ENCODE measurements at places on chromosomes 2 and 18.

DNA sequence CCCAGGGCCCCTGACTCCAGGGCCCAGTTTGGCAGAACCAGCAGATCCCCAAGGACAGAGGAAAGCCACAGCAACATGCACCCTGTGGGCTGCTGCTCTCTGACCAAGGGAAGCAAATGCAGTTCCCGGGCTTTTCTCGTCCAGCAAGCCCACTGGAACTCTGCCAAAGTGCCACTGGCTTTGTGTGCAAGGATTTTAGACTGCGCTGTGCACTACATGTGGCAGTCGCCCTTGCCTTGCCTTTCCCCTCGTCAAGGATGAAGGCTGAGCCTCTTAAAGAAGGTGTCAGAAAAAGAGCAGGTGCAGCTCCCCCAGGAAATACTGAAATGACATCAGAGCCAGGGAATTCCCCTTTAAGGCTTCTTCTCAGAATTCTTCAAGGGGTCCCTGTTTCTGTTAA is 199.2 kb downstream of the TFCP2L1 start:
- DNase-seq: no peak

DNA sequence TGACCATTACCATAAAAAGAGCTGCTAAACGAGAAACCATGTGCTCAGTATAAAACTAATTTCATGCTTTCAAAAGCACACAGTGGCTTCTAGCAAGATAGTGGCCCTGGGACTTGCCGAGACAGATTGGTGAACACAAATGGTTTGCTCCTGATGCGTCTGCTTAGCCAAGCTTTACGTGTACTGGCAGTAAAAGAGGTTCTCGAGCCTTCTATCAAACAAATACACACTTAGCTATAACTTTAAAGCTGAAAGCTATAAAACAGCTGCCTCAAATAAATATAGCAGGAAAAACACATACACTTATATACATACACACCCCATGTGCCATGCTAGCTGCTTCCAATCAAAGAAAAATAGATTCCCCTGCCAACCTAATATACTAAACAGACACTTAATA is 117.0 kb downstream of the ZNF385B start:
- DNase-seq: no peak

- no peak for DNase-seq
Measured at GRCh38 chr2:30559544-30560275, 112.7 kb downstream of the LCLAT1 start.

- DNase-seq: no peak
Measured at GRCh38 chr2:72051971-72052505, 95.6 kb downstream of the CYP26B1 start.

GRCh38 chr18:51522338-51522737 is 324.9 kb upstream of the MEX3C start:
- DNase-seq: no peak

- no peak for DNase-seq
Measured at GRCh38 chr2:201407265-201407664, 44.0 kb downstream of the TRAK2 start.

DNA sequence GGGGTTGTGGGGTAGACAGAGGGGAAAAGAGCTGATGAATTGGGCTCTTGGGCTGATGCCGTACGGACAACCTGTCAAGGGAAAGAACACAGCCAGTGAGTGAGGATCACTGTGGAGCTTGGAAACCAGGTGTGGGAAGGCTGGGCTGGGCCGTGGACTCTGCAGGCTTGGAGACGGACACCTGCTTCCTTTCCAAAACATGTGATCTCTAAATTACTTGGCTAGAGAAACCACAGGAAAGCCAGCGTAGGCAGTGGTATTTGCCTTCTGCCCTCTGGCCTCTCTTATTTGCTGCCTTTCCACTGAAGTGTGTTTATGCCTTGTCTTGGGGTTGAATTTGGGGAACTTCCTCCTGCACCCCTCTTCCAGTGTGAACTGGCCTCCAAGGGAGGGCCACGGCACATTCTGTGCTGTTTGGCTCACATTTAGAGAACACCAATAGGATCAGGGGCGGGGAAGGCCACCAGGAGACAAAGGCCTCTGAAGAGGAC is 267.7 kb downstream of the PRKCE start:
- no peak for DNase-seq

GRCh38 chr2:194556629-194557028 is 1100.4 kb upstream of the SLC39A10 start:
- DNase-seq: no peak

DNA sequence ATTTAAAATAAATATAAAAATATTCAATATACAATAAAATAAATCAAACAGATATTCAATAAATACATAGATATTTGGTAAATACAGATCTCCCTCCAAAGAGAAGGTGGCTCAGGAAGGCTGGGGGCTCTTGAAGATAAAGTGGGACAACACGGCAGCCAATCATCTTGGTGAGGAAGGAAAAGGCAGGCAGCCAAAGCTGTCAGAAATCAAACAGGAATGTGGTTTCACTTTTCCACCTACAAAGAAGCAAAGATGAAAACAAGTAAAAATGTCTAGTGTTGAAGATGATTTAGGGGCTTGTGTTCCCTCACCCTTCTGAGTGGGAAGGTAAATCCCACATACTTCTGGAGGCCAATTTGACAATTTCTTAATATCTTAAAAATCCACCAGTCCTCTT is 85.7 kb downstream of the B3GNT2 start:
- DNase-seq: no peak
